ENCODE measurements at places on chromosomes 1 and 21.

DNA sequence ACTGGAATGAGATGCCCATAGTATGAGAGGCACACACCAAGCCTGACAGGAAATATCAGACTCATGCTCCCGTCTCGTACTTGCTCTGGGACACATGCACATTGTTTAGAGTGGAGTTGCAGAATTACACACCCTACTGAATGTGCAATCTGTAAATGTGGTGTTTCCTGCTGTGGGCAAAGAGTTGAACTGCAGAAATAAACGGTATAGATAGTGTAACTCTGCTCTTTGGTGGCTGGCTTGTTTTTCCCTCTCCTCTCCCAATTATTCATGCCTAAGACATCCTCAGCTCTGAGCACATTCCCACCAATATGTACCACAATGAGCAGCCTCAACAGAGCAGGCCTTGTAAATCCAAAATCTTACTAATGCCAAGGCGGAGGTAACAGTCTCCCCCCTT lies 90.1 kb upstream of the DIRAS3 start:
- no peak for DNase-seq

- DNase-seq: no peak
These were observed 139.6 kb upstream of the WNT4 start for GRCh38 chr1:22282364-22282995.

DNA sequence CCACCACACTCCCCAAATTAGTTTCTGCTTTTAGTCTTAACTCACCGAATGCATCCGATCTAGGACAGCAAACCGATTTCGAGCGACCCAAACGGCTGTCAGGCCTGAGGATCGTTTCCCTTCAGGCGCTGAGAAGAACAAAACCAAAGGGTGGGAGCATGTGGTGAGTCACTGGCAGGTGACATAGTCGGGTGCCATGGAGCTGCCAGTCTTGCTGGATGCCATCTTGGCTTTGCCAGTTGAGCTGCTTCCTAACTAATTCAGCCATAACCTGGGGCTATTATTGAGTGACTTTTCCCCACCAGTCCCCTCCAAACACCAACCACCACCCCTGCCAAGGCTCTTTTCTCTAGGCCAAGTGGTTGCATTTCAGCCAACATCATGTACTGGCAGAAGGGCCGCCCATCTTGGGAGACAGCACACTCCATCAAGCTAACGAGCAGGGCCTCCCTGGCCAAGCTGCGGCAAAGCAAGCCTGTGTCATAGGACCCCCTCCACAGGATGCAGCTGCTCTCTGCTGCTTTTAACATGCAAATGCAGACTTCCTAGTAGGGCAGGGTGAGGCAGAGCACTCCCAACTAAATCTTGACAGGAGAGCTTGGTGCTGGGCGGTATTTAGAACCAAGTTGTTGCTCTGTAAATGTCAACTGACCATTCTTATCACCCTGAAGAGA lies 22.3 kb upstream of the PEX19 start:
- DNase-seq: no peak

DNA sequence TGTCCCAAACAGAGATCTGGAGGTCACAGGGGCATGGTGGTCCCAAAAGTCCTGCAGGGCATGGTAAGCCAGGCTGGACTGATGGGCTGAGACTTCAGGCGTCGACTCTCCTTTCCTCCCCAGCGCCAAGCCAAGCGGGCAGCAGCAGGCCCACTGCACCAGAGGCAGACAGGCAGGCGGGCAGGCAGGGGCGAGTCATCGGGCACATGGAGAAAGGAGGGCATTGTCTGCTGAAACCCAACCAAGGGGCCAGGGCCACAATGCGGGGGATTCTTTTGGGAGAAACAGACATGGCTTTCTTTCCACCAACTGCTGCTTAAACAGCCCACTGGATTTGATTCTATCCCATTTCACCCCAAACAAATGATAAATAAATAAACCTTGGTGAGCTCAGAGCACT lies 46.2 kb downstream of the TRABD2B start:
- no peak for DNase-seq

- DNase-seq: no peak
These were observed 12.0 kb downstream of the HMGB4 start for GRCh38 chr1:33875862-33876261.

DNA sequence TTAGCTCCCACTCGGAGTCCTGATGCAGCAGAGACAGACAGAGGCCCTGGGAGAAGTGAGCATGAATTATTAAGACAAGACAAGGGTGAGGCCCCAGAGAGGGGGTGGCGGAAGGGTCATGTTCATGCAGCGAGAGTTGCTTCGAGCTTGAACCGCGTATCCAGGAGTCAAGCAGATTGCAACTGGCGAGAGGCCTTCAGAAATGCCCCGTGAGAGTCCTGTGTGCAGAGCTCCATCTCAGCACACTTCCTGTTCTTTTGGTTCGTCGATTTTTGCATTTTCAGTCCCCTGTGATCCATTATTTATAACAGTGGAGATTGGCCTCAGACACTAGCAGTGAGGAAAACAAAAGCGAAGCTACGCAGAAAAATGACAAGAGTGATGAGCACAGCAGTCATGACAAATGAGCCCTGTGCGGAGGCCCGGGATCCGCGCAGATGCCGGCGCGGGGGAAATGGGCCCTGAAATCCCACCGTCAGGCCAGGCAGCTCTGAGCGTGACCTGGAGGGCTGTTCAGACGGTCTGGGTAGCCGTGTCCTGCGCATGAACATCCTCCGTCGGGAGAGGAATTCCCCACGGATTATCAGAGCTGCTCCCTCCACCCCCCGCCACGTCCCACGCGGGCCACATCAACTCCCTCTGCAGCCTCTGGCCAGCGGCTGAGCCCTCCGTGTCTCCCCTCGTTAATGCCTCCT lies 15.0 kb downstream of the PDE9A start:
- no peak for DNase-seq

- DNase-seq: no peak
These were observed 708.4 kb downstream of the KCNT2 start for GRCh38 chr1:195899762-195900352.

- DNase-seq: no peak
These were observed 68.0 kb downstream of the LRRN2 start for GRCh38 chr1:204617256-204618147.

DNA sequence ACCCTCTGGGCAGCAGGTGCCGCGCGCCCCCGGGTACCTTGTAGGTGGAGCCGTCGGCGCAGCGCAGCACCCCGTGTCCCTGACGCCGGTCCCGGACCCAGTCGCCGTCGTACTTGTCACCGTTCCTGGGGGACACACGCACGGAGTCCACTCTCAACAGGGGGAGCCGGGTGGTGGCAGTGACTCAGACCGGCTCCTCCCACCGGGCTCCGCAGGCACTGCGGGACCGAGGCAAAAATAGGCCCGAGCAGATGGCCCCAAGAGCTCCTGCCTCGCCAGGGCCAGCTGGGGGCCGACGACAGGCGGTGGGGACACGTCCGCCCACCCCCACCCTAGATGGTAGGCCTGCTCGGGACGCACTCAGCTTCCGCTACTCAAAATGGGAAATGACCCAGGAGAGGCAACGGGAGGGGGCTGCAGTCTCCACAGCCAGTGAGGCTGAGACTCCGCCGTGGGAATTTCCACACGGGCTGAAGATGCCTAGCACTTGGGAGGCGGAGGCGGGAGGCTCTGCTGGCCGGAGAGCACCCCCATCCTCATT lies 6.3 kb downstream of the MORN1 start:
- no peak for DNase-seq

DNA sequence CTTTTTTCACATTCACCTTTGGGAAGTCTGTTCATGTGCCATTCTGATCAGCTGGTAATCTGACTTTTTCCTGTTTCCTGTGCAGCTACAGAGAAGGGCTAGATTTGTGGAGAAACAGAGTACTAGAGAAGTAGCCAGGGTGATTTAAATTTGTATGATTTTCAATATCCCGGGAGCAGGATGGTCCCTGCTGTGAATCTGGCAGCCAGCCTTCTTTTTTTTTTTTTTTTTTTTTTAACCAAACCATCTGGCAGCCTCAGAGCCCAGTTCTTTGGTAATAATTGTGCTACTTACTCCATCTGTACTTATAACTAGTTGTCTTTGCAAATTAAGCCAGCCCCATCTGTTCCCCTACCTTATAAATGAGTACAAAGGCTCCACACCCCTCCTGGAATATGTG lies 248.6 kb upstream of the DEPDC1 start:
- DNase-seq: no peak

- DNase-seq: no peak
These were observed 159.1 kb downstream of the EDEM3 start for GRCh38 chr1:184595596-184595995.

DNA sequence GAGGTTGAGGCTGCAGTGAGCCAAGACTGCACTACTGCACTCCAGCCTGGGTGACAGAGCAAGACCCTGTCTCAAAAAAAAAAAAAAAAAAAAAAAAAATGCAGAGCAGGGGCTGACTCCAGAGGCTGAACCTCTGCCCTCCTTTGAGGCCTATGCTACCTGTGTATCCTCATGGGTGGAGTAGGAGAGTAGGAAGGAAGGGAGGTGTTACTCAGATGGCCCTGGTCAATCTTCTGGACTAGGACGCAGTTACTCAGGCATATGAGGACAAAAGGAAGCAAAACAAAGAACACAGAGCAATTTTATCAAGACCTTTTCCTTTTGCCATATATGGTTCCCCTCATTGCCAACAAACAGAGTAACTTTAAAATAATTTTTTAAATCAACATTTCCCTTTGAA lies 35.2 kb downstream of the TGFBR3 start:
- DNase-seq: no peak
